Ovary (tissue), 10 donors: ENCODE measurements at places on chromosomes 4 and X. TPM values are rescaled to one million over a fixed set of nuclear protein-coding genes. Genes with fewer than 3 reads are reported as not detected.

- H3K4me1 ChIP-seq, result no peaks in the 10 kb centered on the region
- H3K36me3 ChIP-seq, result no peaks in the 10 kb centered on the region
- H3K27ac ChIP-seq, result no peak overlapping the region
- no peaks in the 10 kb centered on the region for H3K27me3 ChIP-seq
Measured at GRCh38 chr4:86641516-86642090, 47.5 kb downstream of the PTPN13 start.

- H3K27me3 ChIP-seq, result no peaks in the 10 kb centered on the region
- H3K36me3 ChIP-seq, result no peaks in the 10 kb centered on the region
- no peak for DNase-seq
- no peak overlapping the region for H3K27ac ChIP-seq
- H3K4me3 ChIP-seq, result no peak overlapping the region
Measured at GRCh38 chr4:185936650-185937376, 124.8 kb upstream of the SORBS2 start.

- H3K36me3 ChIP-seq, result no peaks in the 10 kb centered on the region
- no peaks in the 10 kb centered on the region for H3K27me3 ChIP-seq
- no peak overlapping the region for H3K27ac ChIP-seq
- no peak for DNase-seq
Measured at GRCh38 chr4:22551550-22551949, 35.7 kb upstream of the ADGRA3 start.

GRCh38 chrX:102712981-102713625, 855 bp downstream of the GPRASP2 start:
- H3K4me1 ChIP-seq, result peaks cover 2% of the 10 kb centered on the region
- DNase-seq, result peak; percentile 79
- no peaks in the 10 kb centered on the region for H3K27me3 ChIP-seq
- peak overlapping the region; percentile 85 for H3K4me3 ChIP-seq
- peak overlapping the region; percentile 96 for H3K27ac ChIP-seq

- DNase-seq, result no peak
- no peaks in the 10 kb centered on the region for H3K27me3 ChIP-seq
- no peaks in the 10 kb centered on the region for H3K4me1 ChIP-seq
- no peak overlapping the region for H3K4me3 ChIP-seq
- no peaks in the 10 kb centered on the region for H3K36me3 ChIP-seq
Measured at GRCh38 chr4:34371676-34372075, 1872.6 kb downstream of the ARAP2 start.

DNA sequence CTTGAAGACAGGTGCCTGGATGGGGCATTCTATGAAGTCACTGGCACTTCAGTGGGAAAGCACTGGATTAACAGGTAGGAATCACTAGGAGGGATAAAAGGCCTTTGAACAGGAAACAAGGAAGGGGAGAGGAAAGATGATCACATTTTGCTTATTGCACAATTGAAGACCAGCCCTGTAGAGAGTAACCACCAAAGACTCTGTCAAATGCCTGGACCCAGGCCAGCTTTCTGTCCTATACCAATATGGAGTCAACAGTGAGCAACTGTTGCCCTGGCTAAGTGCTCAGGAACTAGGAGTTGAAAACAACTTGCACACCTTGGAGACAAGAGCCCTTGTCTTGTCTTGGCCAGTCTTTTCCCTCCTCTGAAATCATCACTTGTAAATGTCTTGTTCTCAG, 14.1 kb upstream of the RTL3 start:
- no peak for DNase-seq
- H3K4me1 ChIP-seq, result no peaks in the 10 kb centered on the region
- no peaks in the 10 kb centered on the region for H3K27me3 ChIP-seq
- H3K36me3 ChIP-seq, result no peaks in the 10 kb centered on the region
- no peak overlapping the region for H3K4me3 ChIP-seq

Gene GPR119
- total RNA-seq, result not detected

DNA sequence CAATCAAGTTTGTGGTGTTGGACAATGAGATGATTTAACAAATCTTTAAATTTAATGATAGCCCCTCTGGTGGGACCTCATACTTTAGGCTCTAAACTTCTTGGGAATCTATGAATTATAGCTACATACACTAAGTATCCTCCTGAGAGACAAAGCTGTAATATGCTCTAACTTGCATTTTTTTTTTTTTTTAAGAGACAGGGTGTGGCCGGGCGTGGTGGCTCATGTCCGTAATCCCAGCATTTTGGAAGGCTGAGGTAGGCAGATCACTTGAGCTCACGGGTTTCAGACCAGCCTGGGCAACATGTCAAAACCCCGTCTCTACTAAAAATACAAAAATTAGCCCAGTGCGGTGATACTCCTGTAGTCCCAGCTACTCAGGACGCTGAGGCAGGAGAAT, 23.3 kb upstream of the COQ2 start:
- H3K27ac ChIP-seq, result no peak overlapping the region
- H3K36me3 ChIP-seq, result no peaks in the 10 kb centered on the region
- no peak for DNase-seq
- H3K4me3 ChIP-seq, result no peak overlapping the region
- H3K27me3 ChIP-seq, result no peaks in the 10 kb centered on the region
